ENCODE measurements at places on chromosomes 12 and 14.

DNA sequence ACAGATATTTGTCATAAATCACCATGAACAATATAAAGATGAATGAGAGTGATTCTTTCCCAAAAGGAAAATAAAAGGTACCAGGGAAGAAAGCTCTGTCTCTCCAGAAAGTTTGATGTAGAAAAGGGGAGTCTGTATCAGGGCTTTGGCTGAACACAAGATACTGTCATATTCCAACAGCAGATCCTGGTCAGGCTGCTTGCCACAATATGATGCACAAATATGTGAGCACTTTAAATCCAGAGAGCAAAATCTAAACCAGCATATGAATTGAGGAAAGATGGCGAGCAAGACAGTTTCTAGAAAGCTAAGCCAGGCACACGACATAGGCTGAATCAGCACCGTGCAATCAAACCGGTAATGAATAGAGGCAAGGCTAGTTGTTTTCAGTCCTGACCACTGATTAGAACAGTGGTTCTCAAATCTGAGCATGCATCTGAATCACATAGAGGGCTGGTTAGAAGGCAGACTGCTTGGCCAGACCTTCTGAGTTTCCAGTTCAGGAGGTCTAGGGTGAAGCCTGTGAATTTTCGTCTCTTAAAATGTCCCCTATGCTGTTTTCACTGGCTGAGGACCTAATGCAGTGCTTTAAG, 60.7 kb downstream of the PLCZ1 start:
- no peak for DNase-seq

GRCh38 chr14:51727526-51727925, 75.8 kb downstream of the FRMD6 start:
- DNase-seq: no peak

DNA sequence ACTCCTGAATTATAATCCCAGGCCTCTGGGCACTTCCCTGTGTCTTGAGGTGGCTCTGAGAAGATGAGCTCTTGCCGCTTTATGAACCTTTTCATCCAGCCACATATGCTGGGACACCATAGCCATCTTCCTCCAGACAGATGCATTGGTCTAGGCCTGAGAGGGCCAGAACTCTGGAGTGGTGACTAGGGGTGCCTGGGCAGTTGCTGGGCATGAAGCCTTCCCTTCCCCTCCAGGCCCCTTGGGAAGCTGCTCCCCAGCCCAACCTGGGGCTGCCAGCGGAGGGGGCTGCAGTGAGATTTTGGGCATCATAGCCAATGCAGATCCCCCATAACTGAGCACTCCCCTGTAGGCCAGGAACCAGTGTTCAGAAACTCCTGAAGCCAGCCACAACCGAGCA, 135.2 kb downstream of the GCH1 start:
- no peak for DNase-seq

GRCh38 chr12:28023156-28023887, 50.8 kb upstream of the PTHLH start:
- DNase-seq: no peak

DNA sequence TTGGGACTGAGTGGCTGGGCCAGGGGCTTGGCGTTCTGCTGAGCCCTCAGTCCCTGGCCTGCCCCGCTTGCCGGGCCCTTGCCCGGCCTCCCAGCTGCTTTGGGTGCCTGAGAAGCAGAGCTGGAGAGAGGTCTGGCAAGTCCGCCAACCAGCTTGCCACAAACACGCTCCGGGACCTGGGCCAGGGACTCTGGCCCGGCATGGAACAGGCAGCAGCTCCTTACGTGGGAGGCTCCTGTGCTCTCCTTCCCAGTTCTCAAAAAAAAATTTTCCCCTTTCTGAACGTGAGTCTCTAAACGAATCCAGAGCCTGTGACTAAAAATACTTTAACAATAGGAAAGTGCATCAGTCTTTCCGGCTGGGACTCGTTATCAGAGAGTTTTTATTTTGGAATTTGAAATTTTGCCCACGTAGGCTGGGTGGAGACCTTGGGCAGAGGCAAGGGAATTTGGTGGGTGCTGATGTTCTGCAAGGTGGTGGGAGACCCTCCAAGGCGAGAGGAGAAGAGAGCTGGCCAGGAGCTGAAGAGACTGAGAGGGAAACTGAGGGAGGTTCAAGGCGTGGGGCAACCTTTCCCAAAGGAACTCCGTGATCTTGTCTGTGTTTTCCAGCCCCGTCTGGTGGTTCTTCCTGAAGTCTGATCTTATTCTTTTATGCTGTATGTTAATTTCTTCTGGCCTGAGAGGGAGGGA, 6.8 kb upstream of the NR4A1 start:
- no peak for DNase-seq

DNA sequence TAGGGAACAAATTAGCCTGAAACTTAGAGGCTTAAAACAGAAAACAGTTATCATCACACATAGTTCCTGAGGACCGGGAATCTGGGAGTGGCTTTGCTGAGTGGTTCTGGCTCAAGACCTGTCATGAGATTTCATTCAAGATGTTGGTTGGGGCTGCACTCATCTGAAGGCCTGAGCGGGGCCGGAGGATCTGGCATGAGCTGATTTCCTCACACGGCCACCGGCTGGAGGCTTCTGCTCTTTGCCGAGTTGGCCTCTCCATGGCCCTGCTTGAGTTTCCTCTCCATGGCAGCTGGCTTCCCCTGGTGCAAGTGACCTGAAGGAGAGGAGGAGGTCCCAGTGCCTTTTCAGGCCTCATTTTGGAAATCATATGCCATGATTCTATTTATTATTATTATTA, 128.1 kb downstream of the PAPOLA start:
- DNase-seq: no peak

All from stimulated activated CD8-positive, alpha-beta memory T cell treated with anti-CD3 and anti-CD28 coated beads, Interleukin-7, amount 100 ng/mL, for 1 hour (primary cell).